ENCODE measurements at places on chromosomes 13 and 19. TPM values are rescaled to one million over a fixed set of nuclear protein-coding genes. Genes with fewer than 3 reads are reported as not detected.

The ZNF723 gene
- not detected for total RNA-seq

GRCh38 chr13:75541287-75541686, 3.6 kb upstream of the COMMD6 start:
- no peak for DNase-seq
- H3K27ac ChIP-seq: no peak overlapping the region
- H3K36me3 ChIP-seq: no peaks in the 10 kb centered on the region
- peaks cover 3% of the 10 kb centered on the region for H3K4me1 ChIP-seq
- H3K27me3 ChIP-seq: no peaks in the 10 kb centered on the region

DNA sequence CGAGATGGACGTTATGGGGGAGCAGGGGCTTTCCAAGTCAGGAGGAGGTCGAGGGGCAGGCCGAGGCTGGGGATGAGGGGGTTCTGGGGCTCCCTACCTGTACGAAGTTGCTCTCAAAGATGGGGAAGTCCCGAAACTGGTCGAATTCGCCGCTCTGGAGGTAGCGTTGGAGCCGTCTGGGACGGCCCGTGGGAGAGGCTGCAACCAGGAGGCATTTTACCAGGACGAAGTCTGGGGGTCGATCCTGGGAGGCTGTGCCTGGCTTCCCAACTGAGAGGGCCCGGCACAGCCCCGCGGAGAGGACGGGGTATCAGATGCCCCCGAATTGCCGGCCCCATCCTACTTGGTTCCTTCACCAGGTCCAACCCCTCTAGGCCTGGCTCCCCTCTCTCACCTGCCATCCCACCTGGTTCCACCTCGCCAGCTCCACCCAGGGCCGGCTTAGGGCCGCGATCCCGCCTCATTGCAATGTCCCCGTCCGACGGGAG, 527 bp upstream of the EMC10 start:
- DNase-seq: no peak
- peaks cover 5% of the 10 kb centered on the region for H3K36me3 ChIP-seq
- H3K27me3 ChIP-seq: no peaks in the 10 kb centered on the region
- H3K27ac ChIP-seq: no peak overlapping the region
- no peaks in the 10 kb centered on the region for H3K4me1 ChIP-seq

- no peaks in the 10 kb centered on the region for H3K27me3 ChIP-seq
- peaks cover 25% of the 10 kb centered on the region for H3K4me1 ChIP-seq
- peaks cover 52% of the 10 kb centered on the region for H3K36me3 ChIP-seq
- no peak for DNase-seq
- no peak overlapping the region for H3K4me3 ChIP-seq
Measured at GRCh38 chr19:18852648-18853047, 20.9 kb downstream of the UPF1 start.

DNA sequence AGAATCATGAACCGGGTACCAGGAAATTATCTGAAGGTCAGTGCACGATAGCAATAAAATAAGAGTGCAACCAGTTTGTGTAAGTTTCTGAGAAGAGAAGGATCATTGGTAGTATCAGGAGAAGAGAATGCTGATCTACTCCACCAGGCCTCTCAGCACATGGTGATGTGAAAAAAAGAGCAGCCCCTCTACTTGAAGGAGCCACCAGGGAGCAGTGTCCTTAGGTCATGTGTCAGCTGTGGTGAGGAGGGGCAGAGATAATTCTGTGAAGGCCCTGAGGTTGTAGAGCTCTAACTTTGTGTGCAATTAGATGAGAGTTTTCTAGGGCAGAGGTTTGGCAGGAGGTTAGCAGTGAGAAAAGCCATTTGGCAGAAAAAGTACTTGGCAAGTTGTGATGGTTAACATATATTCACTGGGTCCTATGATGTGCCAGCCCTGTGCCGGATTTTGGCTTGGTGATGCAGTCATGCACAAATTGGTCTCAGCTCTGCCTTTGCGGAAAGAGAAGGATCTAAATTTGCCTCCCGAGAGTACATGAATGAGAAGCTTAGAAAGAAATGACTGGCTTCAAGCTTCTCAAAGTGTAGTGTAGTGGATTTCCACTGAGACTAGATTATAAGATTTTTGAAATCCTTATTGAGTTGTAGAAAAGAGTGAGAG, 19.2 kb upstream of the ZC3H13 start:
- no peak overlapping the region for H3K27ac ChIP-seq
- H3K36me3 ChIP-seq: no peaks in the 10 kb centered on the region
- no peaks in the 10 kb centered on the region for H3K4me1 ChIP-seq
- no peaks in the 10 kb centered on the region for H3K27me3 ChIP-seq
- DNase-seq: no peak
